ENCODE measurements at places on chromosomes 11 and 22.

GRCh38 chr22:36160499-36160942 is at the start of gene APOL3:
TSS of gene APOL3 (minus strand) at chr22:36160755. CDS start at chr22:36149055, 11,700 bp downstream.
- peak; percentile 56 for DNase-seq

GRCh38 chr11:75445315-75445953 is 12.4 kb upstream of the KLHL35 start:
- DNase-seq: peak; percentile 61

DNA sequence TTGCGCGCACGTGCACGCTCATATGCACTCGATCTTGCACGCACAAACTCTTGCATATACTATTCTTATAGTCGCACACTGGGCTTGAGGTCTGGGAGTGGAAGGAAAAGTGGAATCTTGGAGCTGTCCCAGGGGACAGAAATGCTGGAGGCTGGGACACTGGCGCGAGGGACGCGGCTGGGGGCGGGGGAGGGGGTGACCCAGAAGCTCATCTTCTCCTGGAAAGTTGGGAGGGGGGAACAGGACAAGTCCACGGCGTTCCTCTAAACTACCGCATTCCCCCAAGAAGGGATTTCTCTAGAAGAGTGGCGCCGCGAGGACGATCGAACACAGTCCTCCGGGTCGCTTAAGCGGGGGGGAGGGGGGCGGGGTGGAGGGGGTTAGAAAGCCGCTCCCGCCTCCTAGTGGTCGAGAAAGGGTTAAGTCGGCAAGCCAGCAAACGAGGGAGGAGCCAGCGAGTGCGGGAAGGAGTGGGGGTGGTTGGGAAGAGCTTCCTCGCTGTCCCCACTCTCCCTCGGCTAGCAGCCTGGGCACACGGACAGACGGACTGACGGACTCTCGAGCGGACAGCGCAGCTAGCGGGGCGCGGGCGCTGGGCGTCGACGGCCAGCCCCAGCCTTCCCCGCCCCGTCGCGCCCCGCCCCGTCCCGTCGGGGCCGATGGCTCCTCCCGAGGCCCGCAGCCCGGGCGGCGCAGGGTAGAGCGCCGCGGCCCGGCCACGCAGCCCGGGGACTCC is at the start of gene RTN4RL2:
Gene RTN4RL2 (plus strand): TSS at position 507 of the 736 bp plus-strand sequence. CDS start 338 bp downstream, outside the sequence.
- no peak for DNase-seq

- no peak for DNase-seq
Observed at GRCh38 chr11:42713279-42713678, 598.5 kb upstream of the API5 start.

DNA sequence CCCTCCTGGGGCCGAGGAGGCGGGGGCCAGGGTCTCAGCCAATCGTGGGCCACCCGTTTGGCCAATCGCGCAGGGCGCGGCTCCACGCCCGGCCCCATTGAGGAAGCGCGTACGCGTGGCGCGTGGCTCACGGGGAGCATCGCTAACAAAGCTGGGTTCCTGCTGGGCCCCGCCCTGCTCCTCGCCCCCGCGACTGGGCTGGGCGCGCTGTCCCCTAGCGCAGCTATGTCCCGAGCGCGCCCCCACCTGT is 614 bp upstream of the ASCL2 start:
- peak; percentile 23 for DNase-seq

- no peak for DNase-seq
Observed at GRCh38 chr11:122108192-122108799, 7.7 kb downstream of the BLID start.

DNA sequence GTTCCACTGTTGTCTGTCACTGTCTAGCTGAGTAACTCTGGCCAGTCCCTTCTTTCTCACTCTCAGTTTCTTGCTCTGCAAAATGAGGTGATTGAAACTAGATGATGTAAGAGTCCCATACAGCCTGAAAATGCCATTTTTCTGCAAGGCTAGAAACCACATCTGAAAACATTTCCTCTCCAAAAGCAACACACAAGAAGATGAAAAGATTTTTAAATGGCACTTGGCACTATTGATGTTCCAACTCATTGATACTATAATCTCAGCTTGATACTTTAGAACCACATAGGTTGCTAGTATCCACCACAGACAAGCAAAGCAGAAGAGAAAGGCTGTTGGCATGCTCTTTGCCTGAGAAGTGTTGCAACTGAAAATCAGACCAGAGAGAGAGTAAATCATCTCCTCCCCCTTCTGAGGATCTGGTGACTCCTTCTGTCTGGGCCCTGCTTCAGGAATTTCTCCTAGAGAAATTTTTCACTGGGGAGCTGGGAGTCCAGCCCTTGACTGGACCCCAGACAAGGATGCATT is 1217.9 kb downstream of the LRRC4C start:
- DNase-seq: no peak

- DNase-seq: no peak
Observed at GRCh38 chr11:120122924-120123683, 14.8 kb downstream of the TRIM29 start.

DNA sequence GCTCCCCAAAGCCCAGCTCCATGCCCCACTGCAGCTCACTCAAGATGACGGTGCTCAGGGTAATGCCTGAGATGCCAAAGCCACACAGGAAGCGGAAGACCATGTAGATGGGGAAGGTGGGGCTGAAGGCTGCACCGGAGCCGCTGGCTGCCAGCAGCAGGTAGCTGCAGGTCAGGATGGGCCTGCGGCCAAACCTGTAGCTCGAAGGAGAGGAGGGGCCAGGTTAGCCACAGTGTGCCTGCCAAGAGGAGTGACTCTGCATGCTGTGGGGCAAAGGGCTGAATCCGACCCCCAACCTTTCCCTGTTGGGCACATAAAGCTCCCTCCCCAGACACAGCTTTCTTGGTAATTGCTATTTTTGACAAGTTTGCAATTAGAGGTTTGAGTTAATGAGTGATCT is 14.9 kb upstream of the SLC22A6 start:
- DNase-seq: no peak

DNA sequence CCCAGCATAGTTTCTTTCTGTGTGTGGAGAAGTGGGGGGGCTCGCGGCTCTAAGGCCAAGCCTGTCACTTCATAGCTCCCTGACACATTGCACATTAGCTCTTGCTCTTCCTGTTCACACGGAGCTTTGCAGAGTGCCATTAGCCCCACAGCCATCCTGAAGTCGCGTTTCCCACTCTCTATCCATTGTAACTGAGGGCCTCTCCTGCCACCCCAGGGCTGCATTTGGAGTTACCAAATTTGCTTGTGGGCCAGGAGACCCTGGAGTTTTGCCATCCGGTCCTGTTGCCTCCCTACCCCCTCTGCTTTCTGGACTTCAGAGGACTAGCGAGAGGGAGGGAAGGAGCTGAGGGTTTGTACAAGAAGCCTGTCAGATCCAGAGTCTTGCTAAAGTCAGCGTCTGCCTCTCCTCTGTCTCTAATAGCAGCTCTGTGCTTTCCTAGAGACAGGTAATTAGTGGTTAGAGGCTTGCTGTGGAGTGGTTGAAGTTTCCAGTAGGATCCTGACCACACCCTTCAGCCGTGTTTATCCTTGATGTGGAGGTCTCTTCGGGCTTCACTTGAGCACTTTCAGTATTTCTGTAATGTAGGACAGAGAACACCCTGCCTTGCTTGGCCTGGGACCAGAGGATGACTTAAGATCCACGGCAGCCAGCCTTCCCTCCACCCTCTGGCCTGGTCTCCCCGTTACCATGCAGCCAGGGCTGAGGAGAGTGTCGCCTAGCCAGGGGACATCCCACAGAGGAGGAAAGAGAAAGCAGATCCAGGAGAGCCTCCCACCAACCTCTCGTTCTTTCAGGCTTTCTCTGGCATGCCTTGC is 14.1 kb downstream of the DCPS start:
- DNase-seq: peak; percentile 10
